Epithelial cell of proximal tubule (primary cell): ENCODE measurements at places on chromosomes 6 and 20. TPM values are rescaled to one million over a fixed set of nuclear protein-coding genes. Genes with fewer than 3 reads are reported as not detected.

GRCh38 chr6:113640051-113640450 lies 217.1 kb upstream of the MARCKS start:
- DNase-seq: no peak

DNA sequence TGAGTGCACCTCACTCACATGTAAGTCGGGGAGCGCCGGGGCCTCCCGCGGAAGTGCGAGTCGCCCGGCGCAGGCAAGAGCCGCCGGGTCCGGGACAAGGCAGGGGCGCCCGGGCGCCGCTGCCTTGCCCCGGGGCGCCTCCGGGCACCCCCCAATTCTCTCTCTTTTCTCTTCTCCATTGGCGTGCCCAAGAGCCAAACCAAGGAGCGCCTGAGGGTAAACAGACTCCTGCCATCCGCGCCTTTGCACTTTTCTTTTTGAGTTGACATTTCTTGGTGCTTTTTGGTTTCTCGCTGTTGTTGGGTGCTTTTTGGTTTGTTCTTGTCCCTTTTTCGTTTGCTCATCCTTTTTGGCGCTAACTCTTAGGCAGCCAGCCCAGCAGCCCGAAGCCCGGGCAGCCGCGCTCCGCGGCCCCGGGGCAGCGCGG lies 36.8 kb downstream of the GNAS start:
- DNase-seq: no peak

GRCh38 chr6:33410711-33411631 lies at the start of gene PHF1:
PHF1 (plus strand) TSS chr6:33411014; CDS start chr6:33412264, 1,250 bp downstream.
- no peak for DNase-seq

GRCh38 chr20:50304501-50304856 lies 113.8 kb downstream of the CEBPB start:
- no peak for DNase-seq

DNA sequence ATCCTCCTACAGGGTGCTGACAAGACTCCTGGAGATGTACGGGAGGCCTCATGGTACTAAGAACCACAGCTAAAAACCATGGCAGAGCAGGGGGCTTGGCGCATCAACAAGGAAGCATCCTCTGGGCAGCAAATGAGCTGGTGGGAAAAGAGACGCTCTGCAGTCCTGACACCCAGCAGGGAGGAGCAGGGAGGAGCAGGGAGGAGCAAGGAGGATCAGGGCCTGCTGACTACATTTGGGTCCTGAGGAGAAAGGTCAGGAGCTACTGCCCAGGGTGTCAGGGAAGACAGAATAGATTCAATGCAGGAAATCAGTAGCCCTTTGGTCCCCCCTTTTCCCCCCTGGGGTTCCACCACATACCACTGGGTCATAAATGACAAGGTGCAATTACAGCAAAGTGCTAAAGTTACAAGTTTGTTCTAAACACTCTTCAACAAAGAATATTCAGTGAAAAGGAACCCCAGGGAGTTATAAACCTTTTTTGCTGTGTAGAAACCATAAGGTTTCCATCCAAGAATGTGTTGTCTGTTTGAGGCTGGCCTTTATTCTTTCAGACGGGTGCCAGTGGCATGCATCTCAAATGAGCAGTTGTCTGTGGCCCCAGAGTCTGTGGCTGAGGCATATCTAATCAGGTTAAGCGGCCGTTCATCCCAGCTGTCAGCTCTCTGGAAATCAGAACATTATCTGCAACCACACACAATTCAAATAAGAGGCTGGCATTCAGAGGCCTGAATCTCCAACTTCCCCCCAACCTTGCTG lies 325.0 kb downstream of the CDC5L start:
- DNase-seq: no peak

Gene LEMD2
- total RNA-seq: 42.0 and 48.3 TPM in 2 replicates

Gene KIAA1755
- 0.06 and 0.29 TPM in 2 replicates for total RNA-seq

Gene STMN3
- total RNA-seq: 64.5 and 112 TPM in 2 replicates
